Smooth muscle cell of bladder (primary cell): ENCODE measurements at places on chromosomes 13 and 19. TPM values are rescaled to one million over a fixed set of nuclear protein-coding genes. Genes with fewer than 3 reads are reported as not detected.

CDX2 gene
- total RNA-seq = under 0.01 TPM in 1 of 2 replicates, not detected in the other

TEX29 gene
- total RNA-seq = 0.09 and 0.28 TPM in 2 replicates

RFPL4AL1 gene
- total RNA-seq = not detected in 2 replicates

CFAP97D2 gene
- total RNA-seq = not detected in 2 replicates

TEKTIP1 gene
- total RNA-seq = not detected in 2 replicates
